ENCODE measurements at places on chromosomes 12 and 14. TPM values are rescaled to one million over a fixed set of nuclear protein-coding genes. Genes with fewer than 3 reads are reported as not detected.

FAM186B gene
- total RNA-seq = under 0.01 TPM

- DNase-seq = peak; percentile 65
Observed at GRCh38 chr12:52006726-52007157, at the start of gene TAMALIN. TSS of gene TAMALIN (plus strand) at chr12:52006946. CDS start at chr12:52007020, 74 bp downstream.

LALBA gene
- total RNA-seq = not detected

EML5 gene
- 0.86 TPM for total RNA-seq

GRCh38 chr12:57229046-57229633, 371 bp upstream of the SHMT2 start:
- peak; percentile 13 for DNase-seq

- DNase-seq = peak; percentile 34
Observed at GRCh38 chr12:108852674-108853309, 4.6 kb downstream of the SSH1 start.

CFAP54 gene
- total RNA-seq = 0.86 TPM

DNA sequence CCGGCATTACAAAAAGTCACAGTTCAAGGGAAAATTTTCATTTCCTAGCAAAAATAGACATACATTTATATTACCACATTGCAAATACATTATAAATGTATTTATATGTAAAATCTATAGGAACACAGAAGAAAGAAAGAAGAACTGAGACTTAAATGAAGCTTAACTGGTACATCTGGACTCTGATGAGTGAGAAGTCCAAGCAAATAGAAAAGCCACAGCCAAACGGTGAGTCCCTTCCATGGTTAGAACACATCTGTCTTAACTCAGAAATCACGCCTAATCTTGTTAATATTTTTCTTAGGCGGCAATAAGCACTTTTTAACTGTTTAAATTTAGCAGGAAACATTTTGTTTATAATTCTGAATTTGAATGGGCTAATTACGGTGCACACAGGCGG, 9.4 kb upstream of the KLRB1 start:
- DNase-seq = no peak

DNA sequence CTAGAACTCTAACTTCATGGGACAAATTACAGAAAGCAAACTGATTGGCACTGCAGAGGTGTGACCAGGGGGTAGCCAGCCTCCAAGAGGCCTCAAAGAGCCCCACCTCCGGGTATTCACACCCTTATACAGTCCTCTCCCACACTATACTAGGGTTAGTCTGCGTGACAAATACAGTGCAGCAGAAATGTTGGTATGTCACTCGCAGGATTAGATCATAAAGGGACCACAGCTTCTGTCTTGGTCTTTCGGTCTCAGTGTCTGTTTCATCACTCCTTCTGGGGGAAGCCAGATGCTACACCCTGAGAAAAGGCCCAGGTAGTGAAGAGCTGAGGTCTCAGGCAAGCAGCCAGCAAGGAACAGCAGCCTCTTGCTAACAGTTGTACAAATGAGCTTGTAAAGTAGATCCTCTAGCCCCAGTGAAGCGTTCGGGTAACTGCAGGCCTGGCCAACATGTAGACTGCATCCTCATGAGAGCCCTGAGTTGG, 68.9 kb upstream of the SAV1 start:
- peak; percentile 20 for DNase-seq

GRCh38 chr12:72024613-72025012, 86.0 kb downstream of the TPH2 start:
- DNase-seq = no peak

Data from fibroblast of villous mesenchyme (primary cell).